ENCODE measurements at places on chromosomes 12 and 14. TPM values are rescaled to one million over a fixed set of nuclear protein-coding genes. Genes with fewer than 3 reads are reported as not detected.

DNA sequence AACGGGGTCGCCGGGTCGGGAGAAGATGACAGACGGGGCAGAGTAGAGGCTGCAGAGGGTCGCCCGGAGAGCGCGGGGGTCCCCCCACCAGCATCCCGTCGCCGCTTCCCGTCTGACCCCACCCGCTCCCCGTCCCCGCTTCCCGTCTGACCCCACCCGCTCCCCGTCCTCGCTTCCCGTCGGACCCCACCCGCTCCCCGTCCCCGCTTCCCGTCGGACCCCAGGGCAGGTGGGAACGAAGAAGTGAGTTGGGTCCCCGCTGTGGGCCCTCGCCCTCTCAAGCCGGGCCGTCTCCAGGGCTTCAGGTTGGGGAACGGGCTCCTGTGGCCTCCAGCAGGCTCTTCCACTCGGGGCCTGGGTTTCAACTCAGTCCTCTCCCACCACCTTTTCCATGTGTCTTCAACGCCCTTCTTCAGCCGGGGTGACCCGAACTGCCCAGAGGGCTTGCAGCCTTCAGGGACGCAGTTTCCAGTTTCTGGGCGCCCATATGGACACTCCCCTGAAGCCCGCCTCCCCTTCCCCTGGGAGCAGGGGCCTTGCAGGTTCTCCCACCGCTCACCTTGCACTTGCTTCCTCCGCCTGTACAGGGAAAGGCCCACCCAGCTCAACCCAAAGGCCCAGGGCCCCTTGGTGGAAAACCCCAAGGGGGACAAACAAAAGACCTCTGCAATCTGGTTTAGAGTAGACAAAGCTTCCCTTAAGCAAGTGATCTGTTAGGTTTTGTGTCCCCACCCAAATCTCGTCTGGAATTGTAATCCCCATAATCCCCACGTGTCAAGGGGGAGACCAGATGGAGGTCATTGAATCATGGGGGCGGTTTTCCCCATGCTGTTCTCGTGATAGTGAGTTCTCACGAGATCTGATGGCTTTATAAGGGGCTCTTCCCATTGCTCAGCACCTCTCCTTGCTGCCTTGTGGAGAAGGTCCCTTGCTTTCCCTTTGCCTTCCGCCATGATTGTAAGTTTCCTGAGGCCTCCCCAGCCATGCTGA, 66.5 kb downstream of the TNFAIP2 start:
- no peak for DNase-seq

DNA sequence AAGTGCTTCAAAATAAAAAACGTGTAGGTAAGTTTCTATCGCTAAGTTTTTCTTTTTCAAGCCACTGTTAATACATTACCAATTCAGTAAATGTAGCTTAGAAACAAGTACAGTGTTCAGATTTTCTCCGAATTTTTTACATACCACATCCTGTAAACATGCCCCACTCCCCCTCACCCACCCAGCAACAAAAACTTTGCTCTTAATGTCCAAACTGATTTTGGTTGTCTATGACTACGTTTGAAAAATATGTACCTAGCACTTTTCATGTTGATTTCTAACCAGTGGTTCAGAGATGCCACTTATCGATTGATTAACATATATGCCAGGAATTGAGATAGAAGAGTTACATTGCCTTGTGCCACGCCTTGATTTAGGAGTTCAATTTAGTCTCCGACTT, 663 bp upstream of the LIN7A start:
- DNase-seq, result no peak

- DNase-seq, result no peak
These were observed 834.1 kb downstream of the TRHDE start for GRCh38 chr12:73106296-73106695.

DNA sequence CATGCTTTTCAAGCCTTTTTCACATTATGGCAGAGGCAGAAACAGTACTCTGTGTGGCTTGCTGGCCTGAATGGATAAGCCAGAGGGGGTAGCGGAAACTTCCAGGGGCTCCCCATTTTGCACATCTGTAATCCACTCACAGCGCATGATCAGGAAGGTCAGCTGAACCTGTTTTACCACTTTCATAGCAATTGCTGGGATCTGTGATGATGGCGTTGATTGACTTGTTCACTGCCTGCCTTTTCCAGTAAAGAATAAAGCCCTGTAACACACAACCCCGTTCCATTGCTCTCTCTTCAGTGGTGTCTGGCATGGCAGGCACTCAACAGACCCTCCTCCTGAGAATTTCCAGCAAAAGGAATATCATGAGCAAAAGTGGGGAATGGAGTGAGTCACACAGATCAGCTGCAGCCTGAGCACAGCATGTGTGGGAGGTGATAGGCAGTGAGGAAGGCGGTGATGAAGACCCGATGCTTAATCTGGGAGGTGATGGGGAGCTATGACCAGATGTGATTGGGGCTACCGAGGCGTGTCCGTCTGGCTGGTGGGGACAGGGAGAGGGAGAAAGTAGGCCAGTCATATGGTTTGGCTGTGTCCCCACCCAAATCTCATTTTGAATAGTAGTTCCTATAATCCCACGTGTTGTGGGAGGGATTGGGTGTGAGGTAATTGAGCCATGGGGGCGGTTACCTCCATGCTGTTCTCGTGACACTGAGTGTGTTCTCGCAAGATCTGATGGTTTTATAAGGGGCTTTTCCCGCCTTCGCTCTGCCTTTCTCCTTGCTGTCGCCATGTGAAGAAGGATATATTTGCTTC, 44.7 kb upstream of the CHST11 start:
- DNase-seq, result no peak

GRCh38 chr14:50362764-50363713, 33.6 kb downstream of the CDKL1 start:
- peak; percentile 42 for DNase-seq

CMA1 gene
- not detected for polyA plus RNA-seq

RAB15 gene
- 35.3 TPM for polyA plus RNA-seq

ADAMTS20 gene
- polyA plus RNA-seq, result 0.72 TPM
